ENCODE measurements at places on chromosomes 6 and 20.

DNA sequence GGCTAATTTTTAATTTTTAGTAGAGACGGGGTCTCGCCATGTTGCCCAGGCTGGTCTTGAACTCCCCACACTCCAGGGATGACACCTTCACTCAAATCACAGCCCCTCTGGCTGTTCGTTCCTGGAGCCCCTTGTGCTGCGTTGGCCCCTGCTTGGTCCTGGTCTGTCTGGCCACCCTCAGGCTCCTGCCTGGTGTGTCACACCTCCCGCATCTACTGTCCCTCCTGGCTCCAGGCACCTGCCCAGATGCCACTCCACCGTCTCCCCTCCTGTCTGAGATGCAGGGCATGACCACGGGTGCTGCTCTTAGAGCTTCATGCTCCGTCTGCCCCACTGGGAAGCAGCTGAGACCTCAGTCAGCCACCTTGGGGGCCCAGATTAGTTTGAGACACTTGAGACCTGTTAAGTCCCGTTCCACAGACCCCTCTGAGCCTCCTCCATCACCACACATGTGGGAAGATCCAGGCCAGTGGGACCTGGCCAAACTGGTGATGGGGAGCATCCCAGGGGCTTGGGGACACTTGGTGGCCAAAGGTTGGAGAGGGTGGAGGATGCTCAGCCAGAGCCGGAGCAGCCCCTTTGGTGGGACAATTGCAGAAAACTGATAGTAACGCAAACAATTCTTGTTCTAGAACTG lies 21.9 kb upstream of the NPBWR2 start:
- no peak for DNase-seq

DNA sequence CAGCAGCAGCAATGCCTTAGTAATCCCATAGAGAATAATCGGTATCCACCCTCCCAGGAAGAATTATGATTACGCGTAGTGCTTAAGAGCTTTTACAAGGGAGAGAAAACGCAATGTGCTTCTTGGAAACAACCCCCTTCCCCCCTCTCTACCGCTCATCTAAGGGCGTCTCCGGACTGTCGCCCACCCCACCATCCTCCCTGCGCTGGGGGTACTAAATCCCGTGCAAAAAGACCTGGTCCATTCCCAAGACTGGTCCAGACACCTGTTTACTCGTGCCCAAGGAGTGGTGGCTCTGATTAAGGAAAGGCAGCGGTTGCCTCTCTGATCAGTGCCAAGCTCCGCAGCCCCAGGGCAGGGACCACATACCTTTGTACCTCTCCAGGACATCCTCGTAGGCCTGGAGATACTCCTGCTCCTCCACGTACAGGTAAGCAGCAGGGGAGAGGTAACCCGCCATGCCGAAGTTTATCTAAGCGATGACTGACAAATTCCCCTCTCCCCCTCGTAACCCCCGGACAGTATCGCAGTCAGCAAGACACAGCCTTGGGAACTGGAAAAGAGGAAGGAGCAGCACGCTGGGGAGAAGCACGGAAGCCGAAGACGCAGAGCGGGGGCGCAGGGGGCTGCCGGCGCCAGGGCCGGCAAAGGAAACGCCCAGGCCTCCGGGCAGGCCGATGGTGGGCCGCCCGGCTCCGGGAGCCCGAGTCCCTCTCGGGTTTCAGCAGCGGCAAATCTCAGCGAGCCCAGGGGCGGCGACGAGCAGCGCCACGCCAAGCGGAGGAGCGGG lies 112.0 kb upstream of the BEND6 start:
- no peak for DNase-seq

GRCh38 chr6:65399355-65400084 lies 307.5 kb downstream of the EYS start:
- no peak for DNase-seq

DNA sequence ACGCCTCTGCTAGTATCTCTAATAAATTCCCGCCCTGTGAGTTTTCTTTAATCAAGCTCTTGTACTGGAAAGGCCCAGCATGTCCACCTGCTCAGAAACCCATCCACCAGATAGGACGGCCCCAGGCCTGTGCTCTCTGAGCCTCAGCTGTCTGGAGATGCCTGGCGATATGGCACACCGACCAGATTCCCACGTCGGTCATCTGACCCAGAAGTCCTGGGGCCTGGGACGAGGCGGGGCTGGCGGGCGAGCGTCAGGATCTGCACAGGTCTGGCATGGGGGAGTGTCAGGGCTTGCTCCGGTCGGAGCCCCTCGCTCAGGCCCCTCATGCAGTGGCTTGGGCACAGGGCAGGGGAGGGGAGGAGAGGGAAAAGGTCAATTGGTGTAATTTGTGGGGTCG lies 10.2 kb downstream of the RNASET2 start:
- DNase-seq, result no peak

GRCh38 chr6:47852727-47853126 lies 70.9 kb downstream of the OPN5 start:
- DNase-seq, result no peak

GRCh38 chr6:139730340-139730974 lies 356.0 kb upstream of the CITED2 start:
- DNase-seq, result no peak

- DNase-seq, result no peak
Observed at GRCh38 chr20:48098099-48098498, 312.8 kb upstream of the SULF2 start.

DNA sequence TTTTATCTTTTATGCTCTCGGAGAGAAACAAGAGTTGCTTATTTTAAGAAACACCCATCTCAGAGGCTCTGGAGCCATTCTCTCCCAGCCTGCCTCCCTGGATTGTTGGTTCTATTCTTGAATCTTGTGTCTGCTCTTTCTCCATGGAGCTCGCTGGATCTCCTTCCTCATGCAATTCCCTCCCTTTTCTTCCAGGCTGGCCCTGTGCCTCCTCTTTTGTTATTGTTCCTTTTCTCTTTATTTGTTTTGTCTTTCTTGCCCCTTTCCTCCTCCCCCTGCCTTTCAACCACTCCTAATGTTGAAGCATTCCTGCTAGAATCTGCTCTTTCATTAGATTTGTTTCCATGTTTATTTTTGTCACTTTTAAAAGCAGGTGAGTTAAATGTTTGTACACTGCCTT lies 76.5 kb downstream of the STMND1 start:
- no peak for DNase-seq

GRCh38 chr20:62770916-62771315 lies 25.4 kb upstream of the MRGBP start:
- no peak for DNase-seq

DNA sequence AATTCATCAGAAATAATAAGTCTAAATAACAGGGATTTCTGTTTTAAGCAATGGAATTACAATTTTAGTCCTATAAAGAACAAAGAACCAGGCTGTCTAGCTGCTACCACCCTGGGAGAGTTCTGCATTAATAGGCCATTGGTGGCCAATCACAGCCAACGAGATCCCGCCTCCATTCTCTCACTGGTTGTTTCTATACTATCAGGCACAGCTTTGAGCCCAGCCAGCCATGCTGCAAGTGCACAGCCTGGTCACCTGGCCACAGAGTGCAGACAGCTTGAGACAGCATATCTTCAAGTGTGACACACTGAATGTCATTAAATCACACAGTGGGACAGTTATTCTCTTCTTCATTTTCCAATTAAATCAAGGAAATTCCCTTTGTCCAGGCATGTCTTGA lies 16.1 kb upstream of the RAB22A start:
- no peak for DNase-seq

Measured in activated T-helper 9 cell treated with anti-CD3 and anti-CD28 coated beads, Interleukin-2, amount 50 U/mL, for 16 hours (primary cell).